Sigmoid colon (tissue), 7 donors: ENCODE measurements at places on chromosomes 13 and 19. TPM values are rescaled to one million over a fixed set of nuclear protein-coding genes. Genes with fewer than 3 reads are reported as not detected.

GRCh38 chr19:35780058-35780457 is 4.7 kb downstream of the ARHGAP33 start:
- no peak overlapping the region for H3K4me3 ChIP-seq
- DNase-seq = no peak
- H3K27me3 ChIP-seq = no peaks in the 10 kb centered on the region

GRCh38 chr13:37383046-37383445 is 215.5 kb downstream of the POSTN start:
- no peaks in the 10 kb centered on the region for H3K27me3 ChIP-seq
- H3K4me1 ChIP-seq = no peaks in the 10 kb centered on the region
- H3K27ac ChIP-seq = no peak overlapping the region
- no peak overlapping the region for H3K4me3 ChIP-seq
- H3K36me3 ChIP-seq = no peaks in the 10 kb centered on the region
- DNase-seq = no peak

GRCh38 chr13:107223867-107224266 is 655.9 kb upstream of the ARGLU1 start:
- H3K27me3 ChIP-seq = no peaks in the 10 kb centered on the region
- DNase-seq = no peak
- H3K4me3 ChIP-seq = no peak overlapping the region

DNA sequence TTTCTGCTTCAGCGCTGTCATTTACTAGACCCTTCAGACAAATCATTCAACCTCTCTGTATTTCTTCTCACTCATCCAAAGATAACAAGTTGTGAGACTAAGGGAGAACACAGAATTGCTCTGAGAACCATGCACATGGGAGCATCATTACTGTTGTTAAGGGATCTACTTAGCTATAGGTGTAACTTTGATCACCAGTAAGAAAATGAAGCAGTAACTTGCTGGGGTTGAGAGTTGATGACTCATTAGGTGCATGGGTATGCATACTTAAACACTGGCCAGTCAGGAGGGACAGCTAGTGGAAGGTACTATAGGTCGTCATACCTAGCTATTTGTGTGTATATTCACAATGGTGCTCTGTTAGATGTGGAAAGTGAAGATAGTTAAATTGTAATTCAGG is 61.5 kb downstream of the B3GLCT start:
- no peak overlapping the region for H3K4me3 ChIP-seq
- H3K27me3 ChIP-seq = no peaks in the 10 kb centered on the region
- no peak overlapping the region for H3K27ac ChIP-seq
- peaks cover 17% of the 10 kb centered on the region for H3K36me3 ChIP-seq

DNA sequence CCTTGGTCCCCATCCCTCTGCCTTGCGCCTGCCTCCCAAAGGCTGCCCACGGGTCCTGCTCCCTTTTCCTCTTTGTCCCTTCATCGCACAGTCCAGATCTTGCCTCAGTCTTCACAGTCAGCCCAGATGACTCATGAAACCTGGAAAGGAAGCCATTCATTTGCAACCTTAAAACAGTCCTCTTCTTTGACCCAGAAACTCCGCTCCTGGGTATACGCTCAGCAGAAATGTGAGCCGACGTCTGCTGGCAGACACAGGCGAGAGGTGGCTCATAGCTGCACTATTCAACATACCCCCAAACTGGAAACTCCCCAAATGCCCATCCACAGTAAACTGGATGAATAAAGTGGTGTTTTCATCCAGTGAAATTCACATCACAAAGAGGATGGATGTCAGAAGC is 13.6 kb upstream of the PEPD start:
- H3K4me3 ChIP-seq = no peak overlapping the region
- H3K4me1 ChIP-seq = no peaks in the 10 kb centered on the region
- no peak for DNase-seq
- H3K36me3 ChIP-seq = no peaks in the 10 kb centered on the region
- H3K27me3 ChIP-seq = no peaks in the 10 kb centered on the region

GRCh38 chr13:63042686-63043085 is 1627.0 kb upstream of the PCDH20 start:
- no peak overlapping the region for H3K27ac ChIP-seq
- H3K4me1 ChIP-seq = peaks cover 40% of the 10 kb centered on the region

DNA sequence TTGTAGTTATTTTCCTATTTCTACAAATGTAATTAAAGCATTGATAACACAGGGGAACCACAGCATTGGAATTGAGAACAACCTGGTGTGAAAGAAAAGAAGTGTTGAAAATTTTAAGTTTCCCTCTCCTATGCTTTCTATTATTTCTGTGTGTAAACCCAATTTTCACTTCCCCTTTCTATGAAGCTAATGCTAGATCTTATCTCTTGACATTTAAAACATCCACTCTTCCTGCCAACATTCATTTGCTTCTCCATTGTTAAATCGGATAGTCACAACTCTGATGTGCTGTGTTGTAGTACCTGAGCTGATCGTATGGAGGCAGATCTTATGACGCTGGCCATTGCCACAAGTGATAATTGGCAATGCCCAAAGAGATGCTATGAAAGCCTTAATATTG is 203.0 kb downstream of the ITGBL1 start:
- H3K27me3 ChIP-seq = no peaks in the 10 kb centered on the region
- no peak for DNase-seq
- no peaks in the 10 kb centered on the region for H3K4me1 ChIP-seq
- no peaks in the 10 kb centered on the region for H3K36me3 ChIP-seq
- no peak overlapping the region for H3K27ac ChIP-seq
- H3K4me3 ChIP-seq = no peak overlapping the region

GRCh38 chr13:80334597-80335260 is 6.2 kb downstream of the SPRY2 start:
- H3K4me3 ChIP-seq = no peak overlapping the region

GRCh38 chr13:98517576-98518310 is 59.2 kb downstream of the STK24 start:
- no peaks in the 10 kb centered on the region for H3K36me3 ChIP-seq
- peak overlapping the region; percentile 35 for H3K27ac ChIP-seq
- no peak for DNase-seq
- no peaks in the 10 kb centered on the region for H3K4me1 ChIP-seq

DNA sequence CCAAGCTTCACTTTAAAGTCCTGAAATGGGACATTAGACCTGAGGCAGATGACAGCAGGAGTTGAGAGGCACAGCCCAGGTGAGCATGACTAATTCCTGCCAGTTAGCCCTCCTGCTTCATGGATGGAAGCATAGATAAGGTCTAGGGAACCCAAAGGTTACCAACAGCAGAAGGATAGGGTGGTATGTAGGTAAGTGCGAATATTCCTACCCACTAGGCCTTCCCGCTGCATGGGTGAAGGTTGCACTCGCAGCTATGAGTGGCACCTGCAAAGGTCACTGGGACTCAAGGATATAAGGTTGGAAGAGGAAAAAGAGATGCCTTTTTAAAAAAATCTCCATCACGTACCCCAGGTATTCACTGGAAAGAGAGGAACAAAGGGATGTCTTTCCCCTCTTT is 12.2 kb upstream of the MLLT1 start:
- no peak overlapping the region for H3K4me3 ChIP-seq
- no peaks in the 10 kb centered on the region for H3K27me3 ChIP-seq
- no peaks in the 10 kb centered on the region for H3K4me1 ChIP-seq
- H3K27ac ChIP-seq = no peak overlapping the region
- no peak for DNase-seq
- no peaks in the 10 kb centered on the region for H3K36me3 ChIP-seq

DNA sequence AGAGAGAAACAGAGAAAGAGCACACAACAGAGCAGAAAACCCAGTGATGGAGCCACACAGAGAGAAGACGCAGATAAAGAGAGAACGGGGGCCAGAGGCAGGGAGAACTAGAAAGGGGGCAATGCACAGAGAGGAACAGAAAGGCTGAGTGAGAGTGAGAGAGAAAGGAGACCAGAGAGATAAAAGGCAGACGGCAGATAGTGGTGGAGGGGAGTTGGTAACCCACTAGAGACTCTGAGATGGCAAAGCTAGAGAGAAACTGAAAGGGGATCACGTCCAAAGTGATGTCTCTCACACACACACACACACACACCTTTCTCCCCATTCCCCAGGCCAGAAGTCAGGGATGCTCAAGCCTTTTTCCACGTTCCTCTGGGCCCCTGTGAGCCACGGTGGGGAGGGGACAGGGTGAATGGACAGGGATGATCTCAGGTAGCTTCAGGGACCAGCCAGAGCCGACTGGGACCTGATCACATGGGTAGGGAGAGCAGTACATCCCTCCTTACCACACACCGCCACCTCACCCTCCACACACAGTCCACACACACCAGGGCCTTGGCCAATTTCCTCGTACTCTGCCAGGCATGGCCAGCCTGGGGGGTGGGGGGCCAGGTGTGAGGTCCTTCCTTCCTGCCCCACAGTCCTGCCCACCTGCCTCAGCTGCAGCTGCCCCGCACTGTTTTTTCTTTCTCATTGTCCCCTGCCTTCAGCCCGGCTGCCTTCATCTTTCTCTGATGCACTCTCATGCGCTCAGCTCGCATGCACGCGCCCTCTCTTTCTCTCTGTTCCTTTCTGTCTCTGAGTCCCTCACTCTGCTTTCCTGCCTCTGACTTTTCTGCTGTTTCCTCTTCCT is 22.5 kb upstream of the POU2F2 start:
- H3K27me3 ChIP-seq = peaks cover 60% of the 10 kb centered on the region
- H3K4me1 ChIP-seq = no peaks in the 10 kb centered on the region
- no peak overlapping the region for H3K4me3 ChIP-seq

- H3K4me1 ChIP-seq = peaks cover 12% of the 10 kb centered on the region
- no peaks in the 10 kb centered on the region for H3K27me3 ChIP-seq
- H3K4me3 ChIP-seq = no peak overlapping the region
- no peak overlapping the region for H3K27ac ChIP-seq
- DNase-seq = no peak
- no peaks in the 10 kb centered on the region for H3K36me3 ChIP-seq
These were observed 266.4 kb downstream of the ENOX1 start for GRCh38 chr13:43520351-43520750.

GRCh38 chr19:44344255-44344654 is 12.2 kb downstream of the ZNF112 start:
- H3K4me1 ChIP-seq = no peaks in the 10 kb centered on the region
- no peaks in the 10 kb centered on the region for H3K27me3 ChIP-seq
- H3K36me3 ChIP-seq = peaks cover 11% of the 10 kb centered on the region
- DNase-seq = no peak
- no peak overlapping the region for H3K4me3 ChIP-seq
- H3K27ac ChIP-seq = no peak overlapping the region

DNA sequence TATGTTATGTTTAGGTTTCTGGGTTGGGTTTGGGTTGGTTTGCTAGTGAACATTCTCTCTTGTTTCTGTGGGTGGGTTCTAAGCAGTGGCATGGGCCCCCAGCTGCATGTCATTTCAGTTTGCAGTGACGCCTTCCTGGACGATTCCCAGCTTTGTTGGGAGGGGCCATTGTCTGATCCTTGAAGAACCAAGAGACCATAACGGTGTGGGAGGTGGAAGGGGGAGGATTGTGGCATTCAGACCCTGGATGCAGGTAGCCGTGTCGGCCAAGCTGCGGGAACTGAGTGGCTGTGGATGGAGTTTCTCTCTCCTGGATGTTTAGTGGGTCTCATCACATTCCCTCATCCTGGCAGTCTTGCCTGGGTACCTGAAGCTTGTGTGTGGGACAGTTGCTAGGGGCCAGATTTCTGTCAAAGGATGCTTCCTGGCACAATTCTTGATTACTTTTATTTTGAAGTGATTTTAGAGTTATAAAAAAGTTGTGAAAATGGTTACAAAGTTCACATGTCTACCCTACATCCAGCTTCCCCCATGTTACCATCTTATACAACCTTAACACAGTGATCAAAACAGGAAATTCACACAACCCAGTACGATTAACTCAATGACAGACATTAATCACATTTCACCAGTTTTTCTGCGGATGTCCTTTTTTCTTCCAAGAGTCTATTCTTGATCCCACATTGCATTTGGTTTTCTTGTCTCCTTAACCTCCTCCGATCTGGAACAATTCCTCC is 123.8 kb downstream of the SIPA1L3 start:
- H3K36me3 ChIP-seq = no peaks in the 10 kb centered on the region
- H3K27ac ChIP-seq = no peak overlapping the region
- DNase-seq = no peak
- no peaks in the 10 kb centered on the region for H3K27me3 ChIP-seq

DNA sequence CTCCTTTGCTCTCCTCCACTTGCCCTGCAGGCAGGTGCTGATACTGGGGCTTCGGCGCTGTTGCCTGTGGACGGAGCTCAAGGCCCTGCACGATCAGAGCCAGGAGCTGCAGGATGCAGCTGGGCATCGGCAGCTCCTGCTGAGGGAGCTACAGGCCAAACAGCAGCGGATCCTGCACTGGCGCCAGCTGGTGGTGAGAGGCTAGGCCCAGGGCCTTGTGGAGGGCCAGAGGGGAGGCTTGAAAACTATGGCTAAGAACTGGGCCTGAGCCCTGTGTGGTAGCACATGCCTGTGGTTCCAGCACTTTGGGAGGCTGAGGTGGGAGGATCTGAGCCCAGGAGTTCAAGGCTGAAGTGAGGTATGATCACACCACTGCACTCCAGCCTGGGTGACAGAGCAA is 6.3 kb downstream of the HAUS5 start:
- H3K4me1 ChIP-seq = no peaks in the 10 kb centered on the region
- H3K36me3 ChIP-seq = no peaks in the 10 kb centered on the region
- no peak overlapping the region for H3K4me3 ChIP-seq
- DNase-seq = no peak

- no peak overlapping the region for H3K27ac ChIP-seq
- DNase-seq = no peak
- no peaks in the 10 kb centered on the region for H3K27me3 ChIP-seq
- no peak overlapping the region for H3K4me3 ChIP-seq
- peaks cover 18% of the 10 kb centered on the region for H3K4me1 ChIP-seq
These were observed 3.2 kb upstream of the ABCC4 start for GRCh38 chr13:95304453-95304852.

- no peak overlapping the region for H3K27ac ChIP-seq
- H3K36me3 ChIP-seq = peaks cover 43% of the 10 kb centered on the region
- DNase-seq = no peak
- H3K27me3 ChIP-seq = no peaks in the 10 kb centered on the region
These were observed 22.9 kb downstream of the PPP5C start for GRCh38 chr19:46369817-46370216.

- H3K4me1 ChIP-seq = peaks cover 8% of the 10 kb centered on the region
- DNase-seq = no peak
- H3K27me3 ChIP-seq = no peaks in the 10 kb centered on the region
- no peaks in the 10 kb centered on the region for H3K36me3 ChIP-seq
These were observed 234.6 kb downstream of the FGF9 start for GRCh38 chr13:21905486-21905885.

GRCh38 chr19:45163156-45163555 is 2.4 kb upstream of the NKPD1 start:
- H3K27me3 ChIP-seq = peaks cover 38% of the 10 kb centered on the region
- DNase-seq = no peak
- no peaks in the 10 kb centered on the region for H3K36me3 ChIP-seq
- H3K4me3 ChIP-seq = no peak overlapping the region

Gene RFPL4A
- not detected for polyA plus RNA-seq

Gene MUC16
- polyA plus RNA-seq = under 0.01 TPM

Gene GPR183
- polyA plus RNA-seq = 4.8 TPM

Gene GRIK5
- under 0.01 TPM for polyA plus RNA-seq

Gene PINLYP
- polyA plus RNA-seq = 1.4 TPM

Gene CPT1C
- 2.4 TPM for polyA plus RNA-seq

Gene IPO5
- 13.4 TPM for polyA plus RNA-seq

Gene PLIN5
- polyA plus RNA-seq = 3.1 TPM

Gene TNFRSF19
- polyA plus RNA-seq = not detected

Gene TMEM272
- not detected for polyA plus RNA-seq
